T-helper 2 cell (primary cell): ENCODE measurements at places on chromosomes 7 and 10.

- no peak for DNase-seq
Measured at GRCh38 chr10:27470885-27471284, 33.2 kb upstream of the RAB18 start.

GRCh38 chr10:46215426-46215825 lies 71.4 kb upstream of the ANTXRL start:
- DNase-seq, result no peak

- no peak for DNase-seq
Measured at GRCh38 chr10:49118430-49119074, 3.2 kb upstream of the VSTM4 start.

DNA sequence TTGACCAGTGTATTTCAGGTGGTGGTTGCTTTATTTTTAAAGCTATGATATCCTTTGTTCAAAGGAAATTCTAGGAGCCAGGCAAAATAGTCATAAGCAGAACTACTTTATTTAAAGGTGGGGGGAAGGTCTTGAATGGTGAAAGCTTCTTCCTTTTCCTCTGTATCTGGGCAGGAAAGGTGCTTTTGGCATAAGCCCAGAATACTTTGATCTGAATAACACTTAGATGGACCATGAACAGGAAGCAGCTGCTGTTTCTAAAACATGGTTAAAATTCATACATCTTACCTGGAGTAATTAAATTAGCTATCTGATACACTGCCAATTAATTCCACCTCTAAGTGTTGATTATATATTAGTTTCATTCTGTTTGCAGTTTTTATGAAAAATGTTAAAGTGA lies 13.3 kb downstream of the ZNF804B start:
- DNase-seq, result no peak

DNA sequence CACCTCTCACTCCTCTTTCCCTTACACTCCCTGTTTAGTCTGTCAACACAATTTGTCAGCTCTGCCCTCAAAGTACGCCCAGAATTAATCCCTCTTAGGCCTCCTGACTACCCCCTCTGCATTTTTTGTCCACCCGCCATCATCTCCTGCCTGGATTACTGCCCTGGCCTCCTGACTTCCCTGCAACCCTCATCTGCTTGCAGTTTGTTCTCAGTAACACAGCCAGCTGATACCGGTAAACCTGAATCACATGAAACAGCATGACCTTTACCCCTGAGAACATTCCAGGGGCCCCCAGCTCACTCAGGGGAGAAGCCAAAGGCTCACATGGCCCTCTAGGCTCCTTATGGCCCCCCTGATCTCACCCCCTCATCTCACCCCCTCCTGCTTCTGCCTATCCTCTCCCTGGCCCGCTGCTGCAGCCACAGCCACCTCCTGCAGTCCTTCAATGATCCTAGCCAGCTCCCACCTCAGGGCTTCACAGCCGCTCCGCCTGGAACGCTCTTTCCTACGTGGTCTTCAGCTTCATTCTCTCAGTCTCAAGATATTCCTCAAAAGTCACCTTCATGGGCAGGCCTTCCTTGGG lies 8.9 kb downstream of the C10orf53 start:
- DNase-seq, result no peak

DNA sequence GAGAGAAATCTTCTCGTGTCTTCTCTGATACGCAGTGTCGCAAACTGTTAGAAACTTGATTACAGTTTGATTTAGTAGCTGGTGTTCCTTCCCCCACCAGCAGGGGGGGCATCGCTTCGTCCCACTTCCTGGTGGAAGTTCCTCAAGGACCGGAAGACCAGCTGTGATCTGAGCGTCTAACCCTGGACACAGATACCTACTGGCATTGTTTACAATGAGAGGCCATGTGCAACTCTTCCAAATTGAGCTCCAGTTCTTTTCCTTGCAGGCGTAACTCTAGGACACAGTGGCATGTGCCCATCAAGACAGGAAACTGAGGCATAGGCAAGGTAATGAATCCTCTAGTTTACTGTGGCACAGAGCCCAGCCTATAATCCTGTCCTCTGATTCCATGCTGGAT lies 219.0 kb downstream of the CCDC3 start:
- no peak for DNase-seq

DNA sequence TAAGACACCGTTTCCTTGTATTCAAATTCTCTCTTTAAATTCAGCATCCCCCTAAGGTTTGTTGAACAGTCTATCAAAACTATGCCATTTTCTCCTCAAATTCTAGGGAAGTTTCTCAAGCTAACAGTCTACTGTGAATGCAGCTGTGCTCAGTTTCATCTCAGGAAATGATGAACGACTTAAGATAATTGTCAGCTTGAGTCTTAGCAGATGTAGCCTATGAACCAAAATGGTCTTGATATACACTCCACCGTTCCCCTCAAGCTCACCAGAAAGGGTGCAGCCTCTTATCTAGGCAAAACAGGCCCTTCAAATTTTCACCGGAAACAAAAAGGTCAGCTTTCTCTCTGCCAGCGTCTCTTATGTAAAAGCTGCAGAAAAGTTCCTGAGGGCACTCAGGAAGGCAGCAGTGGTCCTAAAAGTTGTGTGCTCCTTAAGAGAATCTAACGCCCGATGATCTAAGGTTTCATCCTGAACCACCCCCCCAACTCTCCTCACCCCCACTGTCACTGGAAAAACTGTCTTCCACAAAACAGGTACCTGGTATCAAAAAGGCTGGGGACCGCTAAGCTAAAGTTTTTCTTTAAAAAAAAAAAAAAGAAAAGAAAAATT lies 2.1 kb downstream of the DNAJC9 start:
- DNase-seq, result no peak

GRCh38 chr7:47908720-47909119 lies 39.5 kb downstream of the PKD1L1 start:
- DNase-seq, result no peak

DNA sequence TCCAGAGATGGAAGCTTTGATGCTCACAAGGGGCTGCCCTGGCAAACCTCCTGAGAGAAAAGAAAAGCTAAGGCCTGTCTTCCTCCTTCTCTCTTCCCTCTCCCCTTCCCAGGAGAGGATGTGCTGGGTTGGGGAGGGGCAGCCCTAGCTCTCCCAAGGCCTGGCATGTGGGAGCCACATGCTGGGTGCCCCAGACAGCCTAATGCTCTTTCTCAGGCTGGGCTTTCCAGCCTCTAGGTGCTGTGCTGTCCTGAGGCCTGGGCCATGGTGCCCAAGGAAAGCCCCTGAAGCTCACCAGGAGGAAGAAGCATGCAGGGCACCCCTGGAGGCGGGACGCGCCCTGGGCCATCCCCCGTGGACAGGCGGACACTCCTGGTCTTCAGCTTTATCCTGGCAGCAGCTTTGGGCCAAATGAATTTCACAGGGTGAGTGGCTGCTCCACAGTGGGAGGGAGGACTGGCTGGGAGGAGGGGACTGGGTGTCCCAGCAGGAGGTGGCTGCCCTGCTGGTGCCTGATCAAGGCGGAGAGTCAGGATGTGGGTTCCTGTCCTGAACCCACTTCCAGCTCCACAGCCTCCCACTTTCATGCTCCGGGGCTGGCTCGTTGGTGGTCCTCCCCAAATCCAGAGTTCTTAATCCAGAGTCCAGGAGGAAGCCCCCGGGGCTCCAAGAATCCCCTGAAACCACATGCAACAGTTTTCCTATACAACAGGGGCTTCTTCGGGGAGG lies 1.7 kb downstream of the CPA5 start:
- no peak for DNase-seq

DNA sequence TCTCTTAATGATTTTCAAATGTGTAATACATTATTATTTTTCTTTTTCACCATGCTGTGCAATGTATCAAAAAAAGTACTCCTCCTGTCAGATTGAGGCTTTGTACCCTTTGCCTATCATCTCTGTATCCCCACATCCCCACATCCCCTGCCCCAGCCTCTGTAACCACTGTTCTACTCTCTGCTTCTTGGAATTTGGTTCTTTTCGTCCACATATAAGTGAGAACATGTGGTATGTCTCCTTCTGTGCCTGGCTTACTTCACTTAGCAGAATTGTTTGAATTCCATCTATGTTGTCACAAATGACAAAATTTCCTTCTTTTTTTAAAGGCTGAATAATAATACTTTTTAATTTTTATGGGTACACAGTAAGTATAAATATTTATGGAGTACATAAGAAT lies 13.8 kb downstream of the TAF3 start:
- no peak for DNase-seq

- no peak for DNase-seq
Measured at GRCh38 chr10:73965890-73966768, 31.8 kb upstream of the VCL start.

DNA sequence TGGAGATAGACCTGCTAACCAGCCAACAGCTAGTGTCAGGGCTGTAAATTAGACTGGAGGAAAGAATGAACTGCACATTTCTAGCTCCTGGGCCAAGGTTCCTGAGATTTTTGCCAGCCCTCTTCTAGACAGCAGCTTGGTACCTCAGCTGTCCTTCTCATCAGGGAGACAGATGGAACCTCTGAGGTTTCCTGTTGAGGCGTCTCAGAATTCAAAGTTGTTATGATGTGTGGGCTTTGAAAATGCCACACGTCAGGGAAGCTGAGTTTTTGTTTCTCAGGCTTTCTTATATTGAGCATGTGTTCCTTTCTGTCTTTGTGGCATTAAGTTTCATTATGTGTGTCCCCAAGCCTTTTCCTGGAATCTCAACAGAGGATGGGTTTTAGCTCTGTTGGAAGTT lies 736.6 kb downstream of the AUTS2 start:
- no peak for DNase-seq

GRCh38 chr10:132353456-132354355 lies 21.7 kb downstream of the LRRC27 start:
- DNase-seq, result no peak

- DNase-seq, result no peak
Measured at GRCh38 chr10:105875050-105875449, 1234.0 kb downstream of the SORCS3 start.

DNA sequence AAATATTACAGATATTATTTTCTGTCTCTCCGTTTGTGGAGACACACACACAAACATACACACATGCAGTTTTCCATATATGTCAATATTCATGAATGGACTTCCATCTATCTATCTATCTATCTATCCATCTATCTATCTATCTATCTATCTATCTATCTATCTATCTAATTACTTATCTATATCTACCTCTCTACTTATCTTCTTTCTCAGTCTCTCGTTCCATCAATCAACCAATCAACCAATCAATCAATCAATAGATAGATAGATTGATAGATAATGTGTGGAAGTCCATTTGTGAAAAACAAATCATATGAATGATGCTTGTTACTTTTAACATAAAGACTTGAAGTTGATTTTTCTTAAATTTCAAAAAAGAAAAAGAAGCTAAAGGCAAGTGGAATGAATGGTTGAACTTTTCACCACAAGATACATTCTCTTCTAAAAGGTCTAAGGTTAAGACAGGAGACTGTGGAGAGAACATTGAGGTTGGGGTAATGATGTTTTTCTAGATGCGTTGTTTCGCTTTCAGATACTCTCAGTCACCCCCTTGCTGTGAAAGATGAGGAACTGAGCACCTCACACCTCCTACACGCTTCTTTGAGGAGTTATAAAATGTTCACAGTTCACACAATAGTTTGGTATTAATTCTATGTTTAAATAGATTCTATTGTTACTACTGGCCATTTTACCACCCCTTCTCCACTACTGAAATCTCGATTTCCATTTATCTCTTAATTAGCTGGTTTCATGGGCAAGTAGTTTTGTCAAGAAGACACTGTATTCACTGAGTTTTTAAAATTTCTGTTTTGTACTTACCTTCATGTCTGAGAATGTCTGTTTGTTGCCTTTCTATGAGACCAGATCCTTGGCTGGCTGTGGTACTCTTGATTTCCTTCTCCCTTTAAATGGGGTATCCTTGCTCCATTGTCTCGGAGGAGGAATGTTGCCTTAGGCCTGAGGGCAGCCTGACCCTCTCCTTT lies 114.1 kb downstream of the EMX2 start:
- no peak for DNase-seq

DNA sequence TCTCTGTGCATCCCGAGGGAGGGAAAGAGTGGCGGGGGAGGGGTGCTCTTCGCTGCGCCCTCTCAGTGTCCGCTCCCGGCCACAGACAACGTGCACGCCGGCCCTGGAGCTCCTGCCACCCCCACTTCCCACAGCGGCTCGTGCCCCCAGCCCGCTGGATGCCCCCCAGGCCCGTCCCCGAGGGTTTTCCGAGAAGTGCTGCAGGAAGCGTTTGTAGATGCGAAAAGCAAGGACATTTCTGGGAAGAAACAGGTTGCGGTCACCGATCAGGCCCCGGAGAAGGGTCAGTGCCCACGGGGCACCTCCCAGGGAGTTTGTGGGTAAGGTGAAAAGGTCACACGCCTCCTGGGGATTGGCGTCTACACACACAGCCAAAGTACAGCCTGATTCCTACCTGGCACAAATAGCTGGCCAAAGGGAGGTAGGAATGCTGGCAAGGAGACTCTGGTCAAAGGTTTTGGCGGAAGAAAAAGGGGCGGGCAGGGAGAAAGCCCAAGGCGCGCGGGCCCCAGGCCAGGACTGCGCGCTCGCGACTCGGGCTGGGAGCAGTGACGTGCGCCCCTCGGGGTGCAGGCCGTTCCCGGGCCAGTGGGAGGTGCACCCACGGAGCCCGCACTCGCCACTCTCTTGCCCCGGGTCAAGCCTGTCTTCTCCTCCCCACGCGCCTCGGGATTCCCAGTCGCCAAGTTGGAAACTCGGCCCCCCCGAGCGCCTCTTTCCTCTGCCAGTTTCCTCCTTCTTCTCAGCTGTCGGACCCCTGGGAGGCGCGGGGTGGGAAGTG lies 1.5 kb upstream of the NRP1 start:
- no peak for DNase-seq

DNA sequence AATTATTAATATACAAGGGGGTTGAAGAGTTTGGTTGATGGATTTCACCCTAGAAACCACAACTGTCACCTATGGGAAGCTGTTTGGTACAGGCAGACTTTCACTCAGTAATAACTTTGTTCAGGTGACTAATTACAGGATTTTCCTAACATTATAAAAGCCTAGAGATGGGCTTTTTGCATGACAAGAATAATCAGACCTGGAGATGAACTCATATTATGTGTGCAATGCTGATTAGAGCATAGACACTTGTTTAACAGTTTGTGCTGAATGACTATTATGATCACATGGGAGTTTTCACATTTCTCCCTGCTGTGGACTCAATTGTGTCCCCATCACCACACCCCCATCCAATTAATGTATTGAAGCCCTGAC lies 90.2 kb upstream of the STEAP4 start:
- DNase-seq, result no peak

GRCh38 chr7:78185149-78185745 lies 386.7 kb downstream of the PHTF2 start:
- no peak for DNase-seq

- DNase-seq, result no peak
Measured at GRCh38 chr10:13708256-13708990, 121.7 kb downstream of the PRPF18 start.

DNA sequence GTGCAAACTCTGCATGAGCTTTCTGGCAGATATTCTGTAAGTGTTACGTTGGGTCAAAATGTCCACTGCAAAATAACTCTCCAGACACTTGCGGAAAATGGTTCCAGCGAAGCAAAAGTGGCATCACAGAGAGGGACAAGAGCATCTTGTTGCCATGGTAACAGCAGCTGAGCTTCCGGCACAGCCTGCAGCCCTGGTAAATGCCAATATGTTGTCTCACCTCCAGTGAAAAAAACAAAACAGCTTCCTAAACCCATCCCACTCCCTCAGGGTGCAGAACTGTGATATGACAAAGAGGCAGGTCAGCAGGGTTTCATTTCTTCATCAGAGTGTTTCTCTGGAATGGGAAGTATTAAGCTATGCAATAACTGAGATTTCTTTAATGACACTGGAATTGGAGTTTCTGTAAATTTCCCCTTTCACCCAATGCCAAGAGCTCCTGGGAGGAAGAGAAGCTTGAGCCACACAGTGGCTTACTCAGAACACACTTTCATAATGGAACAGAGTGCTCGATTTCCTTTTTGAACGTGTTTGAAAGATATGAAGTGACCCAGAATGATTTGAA lies 65.6 kb downstream of the FOXI2 start:
- no peak for DNase-seq

GRCh38 chr10:34364253-34365037 lies 450.7 kb downstream of the PARD3 start:
- no peak for DNase-seq
